Stimulated activated CD8-positive, alpha-beta memory T cell treated with anti-CD3 and anti-CD28 coated beads, Interleukin-15, amount 100 ng/mL, for 24 hours (primary cell): ENCODE measurements at places on chromosomes 5 and 9.

GRCh38 chr5:27612161-27612560 is 573.8 kb upstream of the CDH9 start:
- DNase-seq, result no peak

- no peak for DNase-seq
Measured at GRCh38 chr5:138463419-138464007, 1.8 kb upstream of the EGR1 start.

DNA sequence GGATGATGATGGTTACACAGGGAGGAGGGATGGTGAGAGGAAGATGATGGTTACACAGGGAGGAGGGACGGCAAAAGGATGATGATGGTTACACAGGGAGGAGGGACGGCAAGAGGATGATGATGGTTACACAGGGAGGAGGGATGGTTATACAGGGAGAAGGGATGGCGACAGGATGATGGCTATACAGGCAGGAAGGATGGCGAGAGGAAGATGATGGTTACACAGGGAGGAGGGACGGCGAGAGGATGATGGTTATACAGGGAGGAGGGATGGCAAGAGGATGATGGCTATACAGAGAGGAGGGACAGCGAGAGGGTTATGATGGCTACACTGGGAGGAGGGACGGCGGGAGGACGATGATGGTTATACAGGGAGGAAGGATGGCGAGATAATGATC is 64.1 kb upstream of the FCN1 start:
- DNase-seq, result no peak

- DNase-seq, result no peak
Measured at GRCh38 chr5:93610581-93611272, 27.7 kb downstream of the NR2F1 start.

- DNase-seq, result no peak
Measured at GRCh38 chr5:126576974-126577373, 18.0 kb downstream of the ALDH7A1 start.

DNA sequence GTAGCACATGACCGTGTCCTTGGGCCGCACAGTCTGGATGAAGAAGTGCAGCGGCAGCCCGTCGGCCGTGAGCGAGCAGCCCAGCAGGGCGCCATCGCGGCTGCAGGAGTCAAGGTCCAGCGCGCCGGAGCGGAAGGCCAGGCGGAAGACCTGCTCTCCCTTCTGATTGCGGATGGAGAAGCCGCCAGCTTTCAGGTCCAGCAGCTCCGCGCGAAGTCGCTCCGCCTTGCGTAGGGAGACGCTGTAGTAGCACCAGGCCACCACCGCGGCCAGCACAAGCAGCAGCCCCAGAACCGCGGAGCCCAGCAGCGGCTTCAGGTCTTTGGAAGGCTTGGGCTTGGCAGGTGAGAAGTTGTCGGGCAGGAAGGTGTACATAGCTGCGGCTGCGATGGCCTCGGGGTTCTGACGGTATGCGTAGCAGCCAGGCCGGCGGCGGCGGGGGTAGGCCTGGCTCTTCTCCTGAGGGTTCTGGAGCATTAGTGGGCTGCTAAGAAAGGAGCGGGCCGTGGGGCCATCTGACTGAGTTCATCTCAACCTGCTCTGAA is 4.2 kb downstream of the MYORG start:
- no peak for DNase-seq

DNA sequence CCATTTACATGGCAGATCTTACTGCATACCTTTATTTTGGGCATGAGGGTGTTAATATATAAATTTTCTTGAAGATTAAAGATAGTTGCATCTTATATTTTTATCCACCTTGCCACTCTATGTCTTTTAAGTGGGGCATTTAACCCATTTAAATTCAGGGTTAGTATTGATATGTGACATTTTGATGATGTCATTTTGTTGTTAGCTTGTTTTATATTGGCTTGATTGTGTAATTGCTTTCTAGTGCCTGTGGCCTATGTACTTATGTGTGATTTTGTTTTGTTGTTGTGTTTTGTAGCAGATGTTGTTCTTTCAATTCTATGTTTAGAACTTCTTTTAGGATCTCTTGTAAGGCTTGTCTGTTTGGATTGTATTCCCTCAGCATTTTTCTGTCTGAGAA is 939.9 kb upstream of the CDH9 start:
- DNase-seq, result no peak

DNA sequence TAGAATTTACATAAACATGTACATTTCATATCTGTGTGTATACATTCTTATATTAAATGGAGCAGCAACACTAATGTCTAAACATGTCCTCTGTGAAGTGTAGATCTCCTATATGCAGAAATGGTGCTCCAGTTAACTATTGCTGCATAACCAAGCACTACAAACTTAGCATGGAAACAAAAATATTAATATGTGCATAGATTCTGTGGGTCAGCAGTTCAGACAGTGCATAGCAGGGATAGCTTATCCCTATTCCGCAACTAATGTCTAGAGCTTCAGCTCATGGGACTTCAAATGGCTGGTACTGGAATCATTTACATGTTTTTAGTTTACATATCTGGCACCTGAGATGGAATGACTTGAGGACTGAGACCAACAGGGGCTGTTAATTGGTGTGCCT is 652.1 kb downstream of the TLE4 start:
- DNase-seq, result no peak

DNA sequence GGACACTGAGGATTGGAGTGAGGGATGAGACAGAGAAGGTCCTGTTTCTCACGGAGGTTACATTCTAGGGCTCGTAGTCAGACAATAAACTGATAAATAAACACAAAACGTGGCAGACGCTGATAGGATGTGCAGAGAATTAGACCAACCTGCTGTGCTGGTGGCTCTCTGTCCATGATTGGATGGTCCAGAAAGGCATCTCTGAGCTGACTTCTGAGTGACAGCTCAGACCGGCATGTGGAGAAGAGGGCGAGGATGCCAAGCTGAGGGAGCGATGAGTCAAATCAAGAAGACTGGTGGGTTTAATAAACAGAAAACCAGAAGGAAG is 132.3 kb upstream of the TAF11L2 start:
- no peak for DNase-seq

- no peak for DNase-seq
Measured at GRCh38 chr5:57650360-57651069, 167.9 kb upstream of the ACTBL2 start.

GRCh38 chr5:68033029-68033428 is 182.5 kb upstream of the PIK3R1 start:
- DNase-seq, result no peak

GRCh38 chr5:143431789-143432188 is 28.3 kb upstream of the NR3C1 start:
- no peak for DNase-seq

GRCh38 chr5:119318256-119318894 is 37.4 kb upstream of the TNFAIP8 start:
- DNase-seq, result no peak
